NCI-H1436 (cell line): ENCODE measurements at places on chromosomes 13 and 19.

DNA sequence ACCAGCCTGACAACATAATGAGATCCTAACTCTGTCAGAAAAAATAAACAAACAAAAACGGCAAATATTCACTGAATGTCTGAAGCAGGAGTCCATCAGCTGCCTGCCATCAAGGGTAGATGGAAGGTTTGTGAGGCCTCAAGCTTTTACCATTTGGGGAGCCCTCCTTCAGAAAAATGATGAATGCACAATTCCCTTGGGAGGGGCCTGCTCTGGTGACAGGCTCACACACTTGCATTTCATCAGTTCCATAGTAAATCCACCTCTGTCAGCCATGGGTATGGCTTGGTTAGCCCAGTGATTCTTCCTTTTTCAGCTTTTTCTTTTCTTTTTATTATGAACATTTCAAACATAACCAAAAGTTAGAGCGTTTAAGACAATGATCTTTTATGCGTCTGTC, 26.3 kb upstream of the KATNAL1 start:
- DNase-seq: no peak

- DNase-seq: no peak
These were observed 17.7 kb upstream of the OVOL3 start for GRCh38 chr19:36093146-36093662.

DNA sequence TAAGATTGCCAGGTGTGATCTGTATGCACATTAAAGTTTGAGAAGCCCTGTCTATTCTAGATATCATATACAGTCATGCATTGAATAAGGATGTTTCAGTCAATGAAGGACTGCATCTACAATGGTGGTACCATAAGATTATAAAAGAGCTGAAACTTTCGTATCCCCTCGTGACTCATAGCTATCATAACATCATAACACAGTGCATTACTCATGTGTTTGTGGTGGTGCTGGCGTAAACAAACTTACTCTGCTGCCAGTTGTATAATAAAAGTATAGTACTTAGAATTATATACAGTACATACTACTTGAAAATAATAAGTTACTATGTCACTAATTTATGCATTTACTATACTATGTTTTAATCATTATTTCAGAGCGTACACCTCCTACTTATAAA, 489.3 kb downstream of the GPC6 start:
- no peak for DNase-seq

DNA sequence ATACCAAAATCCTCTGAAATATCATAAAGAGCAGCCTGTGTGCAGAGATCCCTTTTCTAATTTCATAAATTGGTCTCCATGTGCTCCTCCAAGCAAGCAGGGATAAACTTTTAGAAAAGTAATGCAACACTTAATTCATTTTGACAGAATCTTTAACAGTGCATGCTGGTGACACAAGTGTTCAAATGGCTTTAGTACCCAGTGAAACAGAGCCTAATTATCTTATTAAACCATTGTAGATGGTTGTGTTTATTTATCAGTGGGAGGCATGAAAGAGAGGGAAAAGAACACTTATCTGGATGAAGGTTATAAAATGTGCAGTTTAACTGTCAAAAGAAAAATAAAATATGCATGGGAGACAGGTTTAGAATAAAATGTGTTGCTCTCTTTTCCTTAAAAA, 945.0 kb upstream of the PCDH20 start:
- peak; percentile 4 for DNase-seq
